ENCODE measurements at places on chromosomes 1 and 21. TPM values are rescaled to one million over a fixed set of nuclear protein-coding genes. Genes with fewer than 3 reads are reported as not detected.

DNA sequence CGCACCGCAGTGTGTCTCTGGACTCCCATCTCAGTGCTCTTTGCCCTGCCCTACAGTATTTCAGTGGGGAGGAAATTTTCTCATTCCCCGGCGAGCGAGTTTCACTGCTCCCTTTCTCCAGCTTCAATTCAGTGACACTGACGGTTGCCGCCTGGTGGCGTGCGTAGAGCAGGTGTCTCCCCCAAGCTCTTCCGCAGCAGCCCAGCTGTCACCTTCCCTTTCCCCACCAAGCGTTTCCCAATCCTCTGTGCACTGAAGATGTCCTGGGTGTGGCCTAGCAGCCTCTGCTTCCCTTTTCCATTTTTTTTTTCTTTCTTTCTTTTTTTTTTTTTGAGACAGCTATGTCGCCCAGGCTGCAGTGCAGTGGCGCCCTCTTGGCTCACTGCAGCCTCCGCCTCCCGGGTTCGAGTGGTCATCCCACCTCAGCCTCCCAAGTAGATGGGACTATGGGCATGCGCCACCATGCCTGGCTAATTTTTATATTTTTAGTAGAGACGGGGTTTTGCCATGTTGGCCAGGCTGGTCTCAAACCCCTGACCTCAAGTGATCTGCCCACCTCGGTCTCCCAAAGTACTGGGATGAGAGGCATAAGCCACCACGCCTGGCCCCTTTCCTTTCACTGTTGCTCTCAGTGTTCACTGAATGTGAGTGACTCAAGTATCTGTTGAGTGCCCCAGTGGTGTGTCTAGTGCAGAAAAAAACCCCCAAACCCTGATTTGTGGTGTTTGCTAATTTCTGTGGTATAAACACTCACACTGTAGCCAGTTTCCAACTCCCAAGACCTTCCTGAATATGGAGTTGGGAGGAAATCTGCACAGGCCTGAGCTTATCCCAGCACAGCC lies 30.1 kb downstream of the TNFRSF1B start:
- H3K4me3 ChIP-seq, result no peak overlapping the region
- peaks cover 35% of the 10 kb centered on the region for H3K36me3 ChIP-seq
- no peak overlapping the region for H3K27ac ChIP-seq
- H3K27me3 ChIP-seq, result peaks cover 10% of the 10 kb centered on the region
- peak; percentile 49 for DNase-seq

DNA sequence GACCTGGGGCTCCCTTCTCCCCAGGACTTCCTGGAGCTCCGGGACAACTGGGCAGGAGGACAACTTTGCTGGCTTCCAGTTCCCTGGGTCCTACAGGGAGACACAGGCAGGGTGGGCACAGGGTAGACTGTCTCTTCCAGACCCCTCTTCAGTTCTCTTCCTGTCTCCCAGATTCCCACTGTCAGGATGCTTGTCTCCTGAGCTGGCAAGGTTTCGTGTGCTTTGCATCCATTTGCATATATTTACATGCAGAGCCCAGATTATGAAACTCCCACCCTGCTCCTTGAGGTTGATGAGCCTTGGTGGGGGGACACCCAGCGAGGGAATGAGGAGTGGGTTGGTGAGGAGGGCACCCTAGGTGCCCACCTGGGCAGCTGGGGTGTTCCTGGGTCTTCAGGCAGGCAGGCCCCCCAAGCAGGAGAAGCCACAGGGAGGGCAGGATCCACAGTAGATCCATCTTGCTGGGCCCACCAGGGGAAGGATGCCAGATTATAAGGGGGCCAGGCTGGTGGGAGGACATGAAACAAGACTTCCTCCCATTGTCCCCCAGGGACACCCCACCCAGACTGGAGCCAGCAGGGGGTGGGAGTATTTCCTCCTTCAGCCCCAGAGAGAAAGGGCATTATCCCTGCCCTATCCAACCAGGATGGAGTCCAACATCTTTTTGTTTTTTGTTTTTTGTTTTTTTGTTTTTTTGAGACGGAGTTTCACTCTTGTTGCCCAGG lies at the start of gene FCN3:
TSS of gene FCN3 (minus strand) at position 463 of the 725 bp plus-strand sequence. CDS start at position 457, 6 bp downstream.
- no peaks in the 10 kb centered on the region for H3K36me3 ChIP-seq
- H3K4me1 ChIP-seq, result peaks cover 41% of the 10 kb centered on the region
- DNase-seq, result no peak
- no peak within 1 kb of the TSS for H3K4me3 ChIP-seq

GRCh38 chr1:245131026-245131393 lies 23.8 kb upstream of the KIF26B start:
- DNase-seq, result no peak
- H3K36me3 ChIP-seq, result no peaks in the 10 kb centered on the region
- H3K4me1 ChIP-seq, result peaks cover 5% of the 10 kb centered on the region
- H3K4me3 ChIP-seq, result no peak overlapping the region
- H3K27ac ChIP-seq, result no peak overlapping the region

GRCh38 chr1:227948493-227949260 lies 945 bp upstream of the WNT9A start:
- H3K4me3 ChIP-seq, result peak overlapping the region; percentile 73
- peak overlapping the region; percentile 79 for H3K27ac ChIP-seq
- H3K36me3 ChIP-seq, result no peaks in the 10 kb centered on the region

DNA sequence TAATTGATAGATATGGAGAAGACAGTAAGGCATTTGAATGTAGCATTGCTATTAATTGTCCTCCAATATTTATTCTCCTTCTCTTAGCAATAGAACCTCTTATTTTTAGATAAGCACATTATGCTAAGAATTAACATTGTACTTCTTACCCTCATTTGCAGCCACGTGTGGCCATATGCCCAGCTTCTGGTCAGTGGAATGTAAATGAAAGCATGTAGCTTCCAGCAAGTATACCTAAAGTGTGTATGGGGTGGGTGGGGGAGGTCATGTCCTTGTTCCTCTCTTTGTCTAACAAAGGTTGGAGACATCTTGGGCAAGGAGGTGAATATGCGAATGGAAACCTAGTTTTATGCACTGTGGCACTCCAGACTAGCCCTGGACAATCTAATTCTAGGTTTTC lies 133.6 kb upstream of the HMCN1 start:
- no peak overlapping the region for H3K27ac ChIP-seq
- no peaks in the 10 kb centered on the region for H3K36me3 ChIP-seq
- H3K27me3 ChIP-seq, result no peaks in the 10 kb centered on the region
- no peak overlapping the region for H3K4me3 ChIP-seq
- H3K4me1 ChIP-seq, result peaks cover 3% of the 10 kb centered on the region

DNA sequence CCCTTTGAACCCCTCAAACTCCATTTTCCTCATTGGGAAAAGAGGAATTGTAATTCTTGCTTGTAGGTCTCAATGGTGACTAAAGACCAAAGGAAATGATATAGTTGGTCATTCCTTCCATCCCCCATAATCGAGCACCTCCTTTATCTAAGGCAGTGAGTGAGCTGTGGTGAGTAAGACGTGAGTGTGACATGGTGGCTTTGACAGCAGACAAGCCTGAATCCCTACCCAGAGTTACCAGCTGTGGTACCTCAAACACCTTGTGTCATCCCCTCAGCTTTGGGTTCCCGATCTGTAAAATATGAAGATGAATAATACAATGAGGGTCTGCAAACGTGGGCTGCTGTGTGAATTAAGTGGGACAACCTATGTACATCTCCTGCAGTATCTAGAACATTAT lies 8.4 kb downstream of the TRAF5 start:
- no peak for DNase-seq
- no peaks in the 10 kb centered on the region for H3K36me3 ChIP-seq
- H3K27ac ChIP-seq, result no peak overlapping the region

DNA sequence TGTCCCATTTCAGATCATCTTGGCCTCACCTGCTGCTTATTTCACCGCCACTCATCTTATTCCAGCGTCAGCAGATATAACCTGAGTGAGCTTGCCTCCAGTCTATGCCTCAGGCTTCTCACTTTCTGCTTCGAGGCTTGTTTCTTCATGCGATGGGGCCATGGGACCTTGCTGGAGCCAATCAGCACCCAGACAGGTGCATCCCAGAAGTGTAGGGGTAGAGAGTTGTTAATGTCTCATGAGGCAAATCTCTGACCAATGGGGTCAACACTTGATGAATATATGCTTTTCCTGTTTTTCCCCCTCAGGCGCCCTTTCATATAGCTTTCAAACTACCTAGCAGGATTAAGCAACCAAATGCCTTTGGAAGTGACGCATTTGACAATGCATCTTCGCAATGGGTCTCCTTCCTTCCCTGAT lies 935 bp upstream of the YIPF1 start:
- peaks cover 19% of the 10 kb centered on the region for H3K4me1 ChIP-seq
- H3K27ac ChIP-seq, result peak overlapping the region; percentile 83
- DNase-seq, result no peak
- H3K27me3 ChIP-seq, result no peaks in the 10 kb centered on the region
- H3K36me3 ChIP-seq, result peaks cover 20% of the 10 kb centered on the region
- H3K4me3 ChIP-seq, result peak overlapping the region; percentile 96

DNA sequence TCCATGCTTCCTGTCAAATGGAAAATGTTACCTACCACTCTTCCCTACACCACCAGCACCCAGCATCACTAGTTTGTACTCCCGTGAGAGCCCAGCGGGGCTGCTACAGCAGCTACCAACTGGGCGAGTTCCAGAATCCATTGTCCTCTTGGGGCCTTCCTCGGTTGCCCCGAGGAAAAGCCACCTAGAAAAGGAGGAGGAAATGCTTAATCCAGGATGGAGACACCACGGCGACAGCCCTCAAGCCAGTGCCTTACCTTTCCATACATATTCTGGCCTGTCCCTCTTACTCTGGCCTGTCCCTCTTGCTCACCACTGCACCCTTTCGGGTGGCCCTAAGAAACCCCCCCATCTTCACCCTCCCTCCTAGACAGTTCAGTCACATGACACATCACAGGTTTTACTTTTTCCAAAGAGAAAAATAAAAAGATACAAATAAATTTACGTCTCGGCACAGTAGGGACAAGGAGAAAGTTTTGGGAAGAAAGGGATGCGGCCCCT lies 478 bp downstream of the RIT1 start:
- DNase-seq, result no peak
- peaks cover 74% of the 10 kb centered on the region for H3K36me3 ChIP-seq
- peaks cover 35% of the 10 kb centered on the region for H3K4me1 ChIP-seq
- peak overlapping the region; percentile 91 for H3K27ac ChIP-seq

KRTAP21-2 gene
- not detected for total RNA-seq

DNA sequence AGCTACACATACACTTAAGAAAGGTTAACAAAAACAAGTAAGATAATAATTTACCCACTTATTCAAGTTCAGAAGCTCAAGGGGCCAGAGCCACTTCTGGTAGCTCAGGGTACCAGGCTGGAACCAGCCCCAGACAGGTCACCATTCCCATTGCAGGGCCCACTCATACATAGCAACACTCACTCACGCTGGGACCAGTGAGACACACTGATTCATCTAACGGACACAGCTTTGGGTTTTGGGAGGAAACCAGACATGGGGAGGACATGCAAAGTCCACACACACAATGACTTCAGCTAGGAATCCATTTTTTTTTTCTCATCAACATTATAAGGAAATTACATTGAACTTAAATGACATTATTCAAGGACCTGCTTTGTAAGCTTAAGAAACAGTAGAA lies 169.1 kb downstream of the ZC3H11B start:
- no peak overlapping the region for H3K27ac ChIP-seq
- DNase-seq, result no peak
- no peaks in the 10 kb centered on the region for H3K27me3 ChIP-seq

PRKAB2 gene
- total RNA-seq, result 37.8 TPM

DNA sequence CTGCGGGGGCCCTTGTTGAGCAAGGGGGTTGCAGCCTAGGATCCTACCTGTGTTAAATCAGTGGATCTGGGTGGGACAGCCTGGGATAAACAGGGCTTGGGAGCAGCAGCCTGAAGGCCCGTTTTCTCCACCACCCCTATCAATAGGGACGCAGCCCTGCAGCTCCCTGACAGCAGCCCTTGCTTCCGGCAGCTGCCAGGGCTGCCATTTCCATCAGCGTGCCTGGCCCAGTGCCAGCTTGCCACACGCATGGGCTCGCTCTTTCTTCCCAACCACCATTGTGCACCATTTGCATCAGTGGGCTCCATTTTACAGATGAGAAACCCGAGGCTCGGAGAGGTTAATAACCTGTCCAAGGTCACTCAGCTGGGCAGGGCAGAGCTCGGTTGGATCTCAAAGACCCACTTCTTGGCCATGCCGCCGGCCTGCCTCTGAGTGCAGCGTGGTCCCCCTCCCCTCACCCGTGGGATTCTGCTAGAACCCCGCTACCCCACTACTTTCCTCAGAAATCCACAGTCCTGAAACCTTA lies 3.8 kb downstream of the WNT4 start:
- H3K36me3 ChIP-seq, result no peaks in the 10 kb centered on the region
- H3K4me1 ChIP-seq, result peaks cover 16% of the 10 kb centered on the region
- DNase-seq, result no peak
- H3K27ac ChIP-seq, result no peak overlapping the region

KIF26B gene
- total RNA-seq, result 3.5 TPM

DNA sequence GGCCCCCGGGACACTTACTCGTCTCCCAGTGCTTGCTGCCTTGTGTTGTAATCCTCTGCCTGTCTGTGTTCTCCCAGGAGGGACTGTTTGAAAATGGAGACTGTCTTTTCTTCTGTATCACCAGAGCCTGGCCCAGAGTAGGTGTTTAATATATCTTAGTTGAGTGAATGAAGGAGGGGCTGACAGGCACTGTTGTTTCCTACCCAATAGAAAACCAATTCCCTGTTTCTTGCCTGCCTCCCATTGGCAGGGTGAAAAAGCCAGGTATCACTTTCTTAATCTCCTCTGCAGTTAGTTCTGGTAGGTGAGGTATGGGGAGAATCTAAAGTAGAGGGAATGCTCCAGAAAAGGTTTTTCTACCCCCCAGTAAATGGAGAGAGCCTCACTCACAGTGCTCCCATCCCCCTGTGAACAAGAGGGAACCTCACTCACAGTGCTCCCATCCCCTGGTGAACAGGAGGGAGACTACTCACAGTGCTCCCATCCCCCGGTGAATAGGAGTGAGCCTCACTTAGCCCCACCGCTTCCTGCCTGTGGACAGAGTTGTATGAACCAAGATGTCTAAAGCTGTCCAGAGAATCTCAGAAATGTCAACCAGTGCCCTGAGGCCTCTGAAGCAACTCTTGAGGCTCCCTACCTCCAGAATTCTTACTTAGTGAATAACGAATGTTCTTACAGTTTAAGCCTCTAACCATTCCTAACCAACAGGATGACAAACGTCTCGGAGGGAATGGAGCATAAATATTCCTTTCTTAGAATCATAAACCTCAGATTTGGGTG lies at the start of gene GJA5:
TSS of gene GJA5 (minus strand) at position 122 of the 780 bp plus-strand sequence. CDS start 1,364 bp downstream, outside the sequence.
- DNase-seq, result no peak
- peak within 1 kb of the TSS; percentile 72 for H3K27ac ChIP-seq
- H3K36me3 ChIP-seq, result no peaks in the 10 kb centered on the region
- H3K4me1 ChIP-seq, result peaks cover 63% of the 10 kb centered on the region
- H3K27me3 ChIP-seq, result no peaks in the 10 kb centered on the region

Data from left ventricle myocardium inferior (tissue), 1 donor.